ENCODE measurements at places on chromosomes 5 and 9. TPM values are rescaled to one million over a fixed set of nuclear protein-coding genes. Genes with fewer than 3 reads are reported as not detected.

GRCh38 chr5:75706775-75707174, 10.5 kb downstream of the POC5 start:
- no peak for DNase-seq

DNA sequence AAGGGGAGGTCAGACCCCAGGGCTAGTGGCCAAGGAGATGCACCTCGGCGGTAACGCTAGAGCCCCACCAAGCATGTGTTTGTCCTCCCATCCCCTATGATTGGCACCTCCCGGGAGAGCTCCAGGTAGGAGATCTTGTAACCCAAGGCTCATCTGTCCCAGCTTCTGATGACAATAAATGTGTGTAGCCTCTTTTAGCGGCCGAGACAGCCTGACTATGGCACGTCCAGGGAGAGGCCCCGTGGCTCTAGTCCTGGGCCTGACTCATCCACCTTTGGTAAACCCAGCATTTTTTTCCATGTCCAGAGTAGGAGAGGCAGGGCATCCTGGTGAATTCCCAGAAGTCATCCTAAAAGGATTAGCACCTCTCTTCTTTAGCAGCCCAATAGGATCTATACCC, 39.2 kb downstream of the IRF1 start:
- DNase-seq: no peak

DNA sequence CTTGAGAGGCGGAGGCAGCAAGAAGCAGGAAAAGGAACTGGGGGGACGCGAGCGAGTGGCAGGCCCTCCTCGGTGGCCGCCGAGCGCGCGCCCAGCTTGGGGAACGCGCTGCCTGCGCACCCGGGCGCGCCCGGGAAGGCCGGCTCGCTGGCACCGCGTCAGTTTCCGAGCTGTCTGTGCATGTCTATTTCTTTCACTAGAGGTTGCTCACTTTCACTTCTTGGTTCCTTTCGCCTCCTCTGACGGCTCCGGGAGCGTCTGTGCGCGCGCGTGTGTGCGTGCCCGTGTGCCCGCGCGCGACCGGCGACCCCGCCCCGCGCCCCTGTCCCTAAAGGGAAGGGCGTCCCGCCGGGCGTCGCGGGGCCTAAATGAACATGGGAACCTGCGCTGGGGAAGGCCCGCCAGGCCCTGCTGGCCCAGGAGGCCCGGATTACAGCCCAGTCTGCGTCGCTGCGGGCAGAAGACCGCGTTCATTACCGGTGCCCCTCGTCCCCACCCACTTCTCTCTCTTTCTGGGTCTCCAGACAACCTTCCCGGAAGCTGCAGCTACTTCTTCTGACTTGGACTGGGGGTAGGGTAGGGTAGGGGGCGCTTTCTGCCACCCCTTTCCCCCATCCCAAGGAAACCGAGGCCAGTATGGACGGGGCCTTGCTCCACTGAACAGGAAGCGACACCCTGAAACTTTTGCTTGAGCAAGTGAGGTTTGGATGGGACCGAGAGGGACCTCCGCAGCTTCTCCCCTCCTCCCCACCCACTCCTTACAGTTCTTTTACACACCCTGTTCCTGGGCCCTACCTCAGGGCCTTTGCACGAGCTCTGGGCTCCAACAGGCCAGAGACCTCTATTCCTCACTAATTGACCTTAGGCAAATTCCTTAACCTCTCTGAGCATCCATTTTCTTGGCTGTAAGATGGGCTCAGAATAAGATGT, 205.8 kb upstream of the IER5L start:
- peak; percentile 67 for DNase-seq

- no peak for DNase-seq
Measured at GRCh38 chr9:79824265-79824664, 252.5 kb downstream of the TLE4 start.

GPR151 gene
- total RNA-seq: not detected

DNA sequence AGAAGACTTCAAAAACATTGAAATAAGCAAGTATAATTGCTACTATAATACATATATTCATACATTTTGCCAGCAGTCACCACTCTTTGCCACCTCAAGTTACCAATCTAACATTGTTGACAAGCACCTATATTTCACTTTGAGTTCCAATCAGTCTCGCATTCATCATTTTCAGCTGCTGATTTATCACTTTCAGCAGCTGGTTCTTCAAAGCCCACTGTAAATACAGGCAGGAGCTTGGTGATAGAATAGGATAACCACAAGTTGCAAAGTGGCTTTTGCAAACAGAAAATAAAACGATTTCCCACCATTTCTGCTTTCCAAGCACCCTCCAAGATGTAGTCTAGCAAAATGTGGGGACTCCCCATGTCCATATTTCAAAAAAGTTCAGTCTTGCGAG, 114.2 kb upstream of the ITGA1 start:
- DNase-seq: no peak

- no peak for DNase-seq
Measured at GRCh38 chr9:79955300-79955699, 383.5 kb downstream of the TLE4 start.

GRCh38 chr5:77319117-77319804, 108.8 kb downstream of the PDE8B start:
- DNase-seq: no peak

CCL28 gene
- total RNA-seq: 0.65 TPM

CDH12 gene
- not detected for total RNA-seq

CD14 gene
- total RNA-seq: 1.1 TPM

DNA sequence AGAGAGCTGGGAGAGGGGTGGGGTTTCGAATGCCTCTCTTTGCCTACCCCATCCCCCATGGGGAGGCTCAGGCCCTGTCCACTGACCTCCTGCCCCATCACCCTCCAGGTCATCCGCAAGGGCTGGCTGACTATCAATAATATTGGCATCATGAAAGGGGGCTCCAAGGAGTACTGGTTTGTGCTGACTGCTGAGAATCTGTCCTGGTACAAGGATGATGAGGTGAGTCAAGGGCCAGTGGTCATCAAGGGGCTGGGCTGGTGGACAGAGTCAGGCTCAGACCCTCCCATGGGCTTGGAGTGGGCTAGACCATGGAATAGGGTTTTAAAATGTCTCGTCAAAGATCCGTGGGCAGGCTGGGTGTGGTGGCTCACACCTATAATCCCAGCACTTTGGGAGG, 33.7 kb downstream of the GOLGA2 start:
- no peak for DNase-seq

DNA sequence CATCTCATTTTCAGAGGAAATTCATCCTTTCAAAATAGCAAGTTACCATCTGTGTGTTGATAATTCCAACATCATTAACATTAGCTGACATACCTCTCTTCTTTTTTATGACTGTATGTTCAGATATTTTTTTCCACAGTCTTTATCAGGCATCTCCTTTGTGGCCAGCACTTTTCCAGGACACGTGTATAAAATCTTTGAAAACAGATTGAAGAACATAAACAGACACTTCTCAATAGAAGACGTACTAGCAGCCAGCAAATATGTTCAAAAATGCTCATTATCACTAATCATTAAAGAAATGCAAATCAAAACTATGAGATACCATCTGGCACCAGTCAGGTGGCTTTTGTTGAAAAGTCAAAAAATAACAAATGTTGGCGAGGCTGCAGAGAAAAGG, 734.3 kb downstream of the SEMA5A start:
- no peak for DNase-seq

DNA sequence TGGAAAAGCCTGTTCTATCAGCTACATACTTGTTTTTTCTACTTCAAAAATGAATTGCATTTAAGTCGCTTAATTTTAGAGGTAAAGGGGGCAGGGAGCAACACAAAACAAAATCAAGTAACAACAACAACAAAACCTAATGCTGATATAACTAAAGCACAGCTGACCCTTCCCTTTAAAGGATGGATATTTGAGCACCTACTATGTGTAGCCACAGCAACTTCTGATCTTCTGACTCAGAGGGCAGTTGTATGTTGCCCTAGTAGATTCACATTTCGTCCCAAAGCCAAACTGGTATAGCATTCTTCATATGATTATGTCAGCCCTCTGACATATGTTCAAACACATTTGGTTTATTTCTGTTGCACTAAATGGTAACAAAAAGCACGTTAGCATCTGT, 6.8 kb downstream of the DAB2 start:
- DNase-seq: no peak

- no peak for DNase-seq
Measured at GRCh38 chr5:91538179-91538578, 155.1 kb upstream of the ARRDC3 start.

Measured in lung microvascular endothelial cell (primary cell).